H9 (cell line): ENCODE measurements at places on chromosomes 12 and 14.

- DNase-seq: peak; percentile 75
Measured at GRCh38 chr14:100440207-100440631, 117.1 kb downstream of the SLC25A47 start.

DNA sequence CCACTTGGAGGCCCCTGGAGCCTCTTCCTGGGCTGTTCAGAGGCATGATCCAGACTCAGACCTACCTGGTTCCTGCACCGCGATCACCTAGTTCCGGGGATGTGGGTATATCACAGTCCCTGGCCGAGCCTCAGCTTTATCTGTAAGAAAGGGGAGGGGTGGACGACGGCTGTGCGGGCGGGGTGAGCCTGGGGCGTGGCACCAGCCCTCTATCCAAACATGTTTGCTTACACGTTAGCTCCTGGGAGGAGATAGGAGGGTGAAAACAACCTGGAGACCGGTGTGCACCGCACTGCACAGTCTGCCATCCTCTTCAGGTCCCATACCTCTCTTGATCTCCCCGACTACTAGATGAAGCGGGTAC is 1.2 kb downstream of the ANKRD9 start:
- no peak for DNase-seq

DNA sequence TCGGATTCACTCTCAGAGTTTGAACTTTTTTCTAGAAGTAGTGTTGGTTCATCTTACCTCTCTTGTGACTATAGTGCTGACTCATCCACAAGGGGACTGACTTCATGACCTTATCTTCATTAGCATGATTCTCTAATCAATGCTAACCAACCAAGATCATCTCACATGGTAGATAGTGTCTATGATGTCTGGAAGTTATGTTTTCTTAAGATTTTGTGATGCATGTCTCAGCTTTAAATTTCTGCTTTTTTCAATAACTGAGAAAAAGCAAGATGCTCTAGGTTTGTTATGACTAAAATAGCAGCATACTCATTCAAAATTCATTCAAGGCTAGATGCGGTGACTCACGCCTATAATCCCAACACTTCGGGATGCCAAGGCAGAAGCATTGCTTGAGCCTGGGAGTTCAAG is 12.3 kb upstream of the SLC35E3 start:
- no peak for DNase-seq

- no peak for DNase-seq
Measured at GRCh38 chr14:40447017-40447416, 1014.8 kb upstream of the FBXO33 start.

GRCh38 chr12:85325442-85325841 is 45.4 kb downstream of the ALX1 start:
- no peak for DNase-seq

GRCh38 chr12:63944034-63944579 is 99.6 kb downstream of the SRGAP1 start:
- DNase-seq: no peak

DNA sequence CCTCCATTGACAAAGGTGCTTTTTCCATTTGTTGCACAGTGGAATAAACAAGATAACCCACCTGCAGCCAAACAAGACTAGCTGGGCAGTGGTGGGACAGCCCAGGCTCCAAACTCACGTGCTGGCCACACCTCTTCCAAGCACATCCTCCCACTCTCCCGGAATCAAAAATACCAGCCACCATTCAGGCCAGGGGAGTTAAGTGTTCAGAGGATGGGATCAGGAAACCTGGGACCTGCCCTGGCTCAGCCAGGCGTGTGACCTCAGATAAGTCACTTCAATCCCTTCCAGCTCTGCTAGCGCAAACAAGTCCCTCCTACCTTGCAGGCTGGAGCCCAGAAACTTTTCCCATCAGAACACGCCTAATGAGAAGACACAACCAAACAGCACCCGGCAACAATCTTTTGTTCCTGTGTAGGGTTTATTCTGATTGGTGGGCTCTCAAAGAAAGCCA is 43.3 kb downstream of the ACTN1 start:
- DNase-seq: no peak

DNA sequence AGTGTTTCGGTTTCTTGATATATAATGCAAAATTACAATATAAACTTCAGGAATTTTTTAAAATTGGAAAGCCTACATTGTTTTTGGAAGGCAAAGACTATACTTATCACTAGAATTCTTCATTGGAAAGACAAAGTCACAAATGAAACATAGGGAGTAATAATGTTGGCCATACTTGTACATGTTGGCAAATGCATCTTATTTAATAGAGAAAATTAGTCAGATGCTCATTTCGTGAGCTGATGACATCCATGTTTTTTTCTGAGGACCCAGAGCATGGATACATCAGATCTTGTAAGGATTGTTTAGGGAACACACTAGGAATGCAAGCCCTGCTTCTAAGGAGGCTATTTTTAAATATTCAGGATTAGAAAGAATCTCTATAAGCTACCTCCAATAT is 4.6 kb upstream of the SLC15A5 start:
- DNase-seq: no peak

DNA sequence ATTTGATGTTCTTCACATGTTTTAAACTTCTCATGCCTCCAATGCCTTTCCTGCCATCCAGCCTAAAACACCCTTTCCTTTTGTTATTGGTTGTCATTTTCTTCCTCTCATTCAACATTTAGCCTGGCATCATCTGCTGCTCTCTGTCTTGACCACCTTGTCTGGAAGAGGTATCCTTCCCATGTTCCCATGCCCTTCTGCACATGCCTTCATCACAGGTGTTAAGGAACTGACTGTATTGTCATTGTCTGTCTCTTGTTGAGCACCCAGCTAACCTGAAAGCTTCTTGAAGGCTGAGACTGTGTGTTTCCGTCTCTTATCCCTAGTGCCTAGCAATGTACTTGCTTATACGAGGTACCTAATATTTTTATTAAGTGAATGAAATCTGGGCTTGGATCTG is 4.5 kb upstream of the LRP1 start:
- no peak for DNase-seq

DNA sequence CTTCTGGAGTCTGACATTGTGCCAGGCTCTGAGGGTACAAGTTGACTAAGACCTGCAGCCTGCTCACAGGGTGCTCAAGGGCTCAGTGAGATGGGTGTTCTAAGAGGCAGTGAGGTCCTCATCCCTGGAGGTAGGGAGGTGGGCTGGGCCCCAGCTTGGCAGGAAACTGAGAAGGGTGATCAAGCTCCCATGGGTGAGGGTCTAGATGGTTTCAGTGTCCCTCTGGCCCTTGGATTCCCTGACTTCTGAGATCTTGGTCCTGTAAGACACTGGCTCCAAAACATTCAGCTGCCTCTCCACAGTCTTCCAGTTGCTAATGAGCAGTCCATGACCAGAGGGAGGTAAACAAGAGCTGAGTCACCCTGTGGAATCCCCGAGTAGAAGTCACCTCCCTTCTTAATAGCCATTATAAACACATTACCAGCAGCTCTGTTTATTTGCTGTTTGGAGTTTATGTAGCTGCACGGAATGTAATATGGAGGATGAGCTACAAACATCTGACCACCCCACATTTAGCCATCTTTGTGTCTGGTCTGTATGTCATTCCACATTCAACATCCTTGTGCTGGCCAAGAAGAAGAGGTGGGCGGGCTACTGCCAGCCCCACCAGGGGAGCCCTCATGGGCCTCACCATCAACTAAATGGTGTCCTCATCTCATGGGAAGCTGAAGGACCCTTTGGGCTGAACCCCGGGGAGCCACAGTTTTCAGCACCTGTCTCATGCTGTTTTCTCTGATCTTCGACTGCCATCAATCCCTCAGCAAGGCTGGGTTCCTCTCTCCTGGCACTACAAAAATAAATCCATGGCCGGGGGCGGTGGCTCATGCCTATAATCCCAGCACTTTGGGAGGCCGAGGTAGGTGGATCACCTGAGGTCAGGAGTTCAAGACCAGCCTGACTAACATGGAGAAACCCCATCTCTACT is 37.2 kb upstream of the BDKRB2 start:
- DNase-seq: peak; percentile 14

GRCh38 chr12:4849115-4849541 is 60.6 kb upstream of the KCNA1 start:
- DNase-seq: peak; percentile 16

GRCh38 chr12:2813214-2814185 is 1.0 kb downstream of the ITFG2 start:
- DNase-seq: peak; percentile 67

DNA sequence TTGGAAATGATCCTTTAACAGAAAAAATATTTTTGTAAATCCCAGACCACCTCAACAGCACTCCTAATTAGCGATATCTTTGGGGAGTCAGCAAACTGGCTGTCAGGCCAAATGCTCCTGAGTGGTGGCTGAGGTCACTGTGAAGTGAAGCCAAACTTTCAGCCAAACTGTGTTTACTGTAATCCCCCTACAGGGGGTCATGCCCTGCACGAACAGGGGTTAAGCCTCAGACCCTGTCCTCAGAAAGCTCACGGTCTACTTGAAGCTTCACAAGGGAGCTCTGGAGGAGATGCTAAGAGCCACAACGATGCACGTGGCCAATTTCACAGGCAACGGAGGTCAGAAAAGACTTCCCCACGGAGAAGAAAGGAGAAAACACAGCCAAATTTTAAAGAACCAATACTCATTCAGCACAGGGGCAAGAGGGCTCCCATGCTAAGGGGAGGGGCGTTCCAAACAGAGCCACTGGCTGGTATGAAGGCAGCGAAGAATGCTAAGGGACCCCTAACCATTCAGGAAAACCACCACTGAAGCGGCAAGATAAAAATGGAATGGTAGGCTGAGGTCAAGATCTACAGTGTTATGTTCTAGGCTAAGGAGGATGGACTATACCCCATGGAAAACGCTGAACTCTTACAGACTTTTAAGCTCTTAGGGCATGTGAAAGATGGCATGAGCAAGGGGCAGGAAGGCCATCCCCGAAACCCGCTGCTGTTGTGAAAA is 105.4 kb downstream of the ITPR2 start:
- DNase-seq: no peak

DNA sequence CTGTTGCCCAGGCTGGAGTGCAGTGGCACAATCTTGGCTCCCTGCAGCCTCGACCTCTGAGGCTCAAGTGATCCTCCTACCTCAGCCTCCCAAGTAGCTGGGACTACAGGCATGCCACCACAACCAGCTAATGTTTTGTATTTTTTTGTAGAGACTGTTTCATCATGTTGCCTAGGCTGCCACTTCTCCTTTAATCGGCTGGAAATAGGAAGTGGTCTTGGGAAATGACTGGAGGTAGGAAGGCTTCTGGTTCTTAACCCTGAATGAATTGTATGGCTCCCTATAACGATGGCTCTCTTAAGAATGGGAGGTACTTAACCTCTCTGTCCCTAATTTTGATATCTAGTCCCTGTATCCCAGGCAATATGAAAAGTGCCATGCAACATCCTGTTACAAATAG is 113.9 kb upstream of the USP15 start:
- DNase-seq: no peak

DNA sequence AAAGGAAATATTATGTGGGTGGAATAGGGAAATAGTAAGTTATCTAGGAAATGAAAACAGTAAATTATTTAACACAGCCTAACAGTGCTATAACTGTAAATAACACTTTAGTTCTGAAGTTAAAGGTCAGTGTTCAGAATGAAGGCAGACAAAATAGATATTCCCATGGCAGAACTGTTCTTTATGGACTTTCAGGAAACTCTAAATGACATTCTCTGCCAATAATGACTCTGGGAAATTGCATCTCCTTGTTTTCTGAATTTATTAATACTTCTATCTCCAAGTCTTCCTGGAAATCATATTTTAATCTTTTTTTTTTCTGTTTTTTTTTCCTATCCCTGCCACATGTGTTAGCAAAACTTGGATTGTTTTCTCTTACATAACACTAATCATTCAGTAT is 101.4 kb downstream of the PDE3A start:
- DNase-seq: no peak

- no peak for DNase-seq
Measured at GRCh38 chr12:123645380-123645779, 11.8 kb downstream of the GTF2H3 start.

DNA sequence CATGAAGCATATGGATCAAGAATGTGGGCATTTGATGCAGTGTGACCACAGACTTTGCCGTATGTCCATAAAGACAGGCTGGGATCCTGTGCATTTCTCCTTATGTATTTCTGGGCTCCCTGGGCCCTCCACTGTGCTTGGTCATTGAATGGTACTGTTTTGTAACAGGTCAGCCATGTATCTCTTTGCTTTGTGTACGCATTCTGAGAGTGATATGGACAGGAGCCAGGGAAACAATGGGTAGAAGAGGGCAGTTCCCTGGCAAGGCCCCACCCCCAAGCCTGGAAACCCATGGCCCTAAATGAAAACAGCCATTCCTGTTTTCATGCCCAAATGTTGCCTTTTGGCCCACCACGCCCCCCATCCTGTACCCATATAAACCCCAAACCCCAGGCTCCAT is 15.2 kb upstream of the FBXO34 start:
- DNase-seq: no peak

DNA sequence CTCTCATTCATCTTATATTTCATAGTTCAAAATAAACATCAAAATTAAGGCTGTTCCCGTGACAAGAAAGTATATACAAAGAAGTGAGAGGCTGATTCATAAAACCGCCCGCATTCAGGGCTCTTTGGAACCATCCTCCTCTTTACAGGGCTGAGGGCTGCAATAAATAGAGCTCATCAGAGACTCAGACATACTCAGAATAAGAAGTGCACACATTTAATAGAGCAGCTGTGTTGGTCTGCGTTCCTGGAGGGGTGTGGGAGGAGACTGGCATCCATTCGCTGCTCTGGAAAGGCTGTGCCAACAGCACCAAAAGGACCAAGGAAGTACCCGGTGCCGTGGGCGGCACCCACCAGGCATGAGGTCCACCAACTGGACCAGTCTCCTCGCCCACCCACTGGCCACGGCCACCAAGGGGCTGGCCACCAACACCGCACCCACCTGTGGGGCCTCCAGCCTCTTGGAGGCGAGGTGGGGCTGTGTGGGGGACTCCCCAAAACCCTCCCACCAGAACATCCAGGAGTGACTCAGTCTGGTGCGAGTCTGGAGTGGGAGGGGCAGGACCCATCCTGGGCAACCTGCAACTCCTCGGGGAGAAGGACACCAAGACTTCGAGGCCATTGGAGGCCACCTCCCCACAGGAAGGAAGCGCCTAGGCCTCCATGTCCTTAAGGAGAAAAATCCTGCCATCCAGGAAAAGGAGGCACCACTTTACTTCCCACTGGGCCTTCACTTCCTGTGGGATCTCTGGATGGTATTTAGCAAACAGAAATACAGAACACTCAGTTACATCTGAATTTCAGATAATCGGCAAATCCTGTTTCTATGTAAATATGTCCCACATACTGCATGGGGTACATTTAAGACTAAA is 32.7 kb downstream of the VCPKMT start:
- DNase-seq: no peak

DNA sequence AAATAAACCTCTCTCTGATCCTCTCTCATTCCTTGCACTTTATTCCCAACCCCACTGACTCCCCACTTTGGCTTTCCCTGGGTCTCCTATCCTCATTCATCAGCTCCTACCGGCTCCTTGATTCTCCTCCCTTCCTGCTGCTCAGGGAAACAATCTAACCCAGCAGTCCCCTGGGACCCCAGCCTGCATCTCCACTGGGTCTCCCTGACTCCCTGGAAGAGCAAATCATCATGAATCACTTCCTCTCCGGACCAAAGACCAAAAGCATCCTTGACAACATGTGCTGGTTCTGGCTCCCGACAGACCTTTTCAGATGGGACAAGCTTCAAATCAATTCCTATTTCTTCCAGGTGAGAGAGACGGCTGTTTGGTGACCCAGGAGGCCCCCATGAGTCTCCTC is 76.6 kb downstream of the HSPB8 start:
- DNase-seq: no peak
